ENCODE measurements at places on chromosomes 4 and X. TPM values are rescaled to one million over a fixed set of nuclear protein-coding genes. Genes with fewer than 3 reads are reported as not detected.

The ARR3 gene
- polyA plus RNA-seq = 0.02 TPM

The EGFL6 gene
- 0.73 TPM for polyA plus RNA-seq

DNA sequence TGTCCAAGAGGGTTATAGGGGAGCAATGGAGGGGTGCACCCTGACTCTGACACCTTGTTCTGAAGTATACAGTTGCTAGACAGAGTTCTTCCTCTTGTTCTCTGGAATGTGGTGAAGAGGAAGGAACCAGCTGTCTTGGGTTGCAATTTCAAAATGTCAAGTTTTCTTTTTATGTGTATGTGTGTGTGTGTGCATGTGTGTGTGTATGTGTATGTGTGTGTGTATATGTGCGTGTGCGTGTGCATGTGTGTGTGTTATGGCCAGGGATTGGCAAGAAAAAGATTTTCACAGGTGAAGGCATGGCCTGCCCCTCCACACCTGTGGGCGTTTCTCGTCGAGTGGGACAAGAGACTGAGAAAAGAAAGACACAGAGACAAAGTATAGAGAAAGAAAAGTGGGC lies 81.6 kb upstream of the ADGRA3 start:
- DNase-seq = no peak

GRCh38 chr4:57442831-57443291 lies 332.7 kb upstream of the IGFBP7 start:
- no peak for DNase-seq

DNA sequence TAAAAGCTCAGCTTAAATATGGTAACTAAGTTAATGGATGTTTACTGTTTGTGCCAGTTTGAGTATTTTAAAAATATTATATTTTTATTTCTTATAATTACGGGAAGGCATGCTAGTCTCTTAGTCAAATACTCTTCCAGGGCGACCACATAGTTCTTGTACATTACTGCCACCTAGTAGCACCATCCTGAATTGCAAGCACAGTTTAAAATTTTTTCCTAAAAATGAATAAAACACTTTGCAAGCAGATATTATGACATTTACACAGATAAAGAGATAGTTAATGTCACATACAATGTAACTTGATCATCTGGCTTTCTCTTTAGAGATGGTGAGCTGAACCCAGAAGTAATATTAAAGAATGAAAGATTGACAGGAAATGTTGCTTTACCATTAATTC lies 11.5 kb downstream of the NDP start:
- no peak for DNase-seq

DNA sequence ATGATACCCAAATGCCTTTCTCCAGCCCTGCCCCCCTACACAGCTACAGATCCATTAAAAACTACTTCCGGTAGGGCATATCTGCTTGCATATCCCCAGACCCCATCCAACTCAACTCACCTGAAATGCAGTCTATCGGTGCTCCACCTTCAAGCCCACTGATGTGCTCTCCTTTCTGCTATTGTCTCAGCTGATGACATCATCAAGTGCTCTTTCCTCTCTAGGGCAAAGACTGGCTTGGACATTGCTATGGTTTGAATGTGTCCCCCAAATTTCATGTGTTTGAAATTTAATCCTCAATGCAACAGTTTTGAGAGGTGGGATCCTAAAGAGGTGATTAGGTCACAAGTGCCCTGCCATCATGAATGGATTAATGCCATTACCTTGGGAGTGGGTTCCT lies 212.4 kb downstream of the RELL1 start:
- DNase-seq = no peak

GRCh38 chrX:20968996-20969395 lies 405.2 kb upstream of the CNKSR2 start:
- no peak for DNase-seq

Measured in thymus (tissue), 14 donors.